GM10248 (cell line): ENCODE measurements at places on chromosomes 7 and 10.

DNA sequence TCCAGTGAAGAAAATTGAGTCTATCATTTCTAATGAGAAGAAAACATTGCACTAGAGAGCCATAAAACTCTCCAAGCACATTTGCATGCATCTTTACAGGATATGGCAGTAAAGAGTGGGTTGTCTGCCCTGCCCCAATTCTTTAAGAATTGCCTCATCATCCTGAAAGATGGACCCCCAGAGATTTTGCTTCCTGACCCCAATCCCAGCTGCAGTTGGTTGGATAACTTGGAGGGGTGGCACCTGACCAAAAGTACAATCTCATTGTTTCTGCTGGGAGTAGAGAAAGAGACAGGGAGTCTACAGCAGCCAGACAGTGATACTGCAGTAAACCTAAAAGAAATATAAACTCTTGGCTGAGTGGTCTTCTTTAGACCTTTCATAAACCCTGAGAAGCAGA, 49.1 kb upstream of the ADCY1 start:
- DNase-seq: no peak

- peak; percentile 58 for DNase-seq
These were observed 2.6 kb downstream of the TMEM243 start for GRCh38 chr7:87216701-87217508.

DNA sequence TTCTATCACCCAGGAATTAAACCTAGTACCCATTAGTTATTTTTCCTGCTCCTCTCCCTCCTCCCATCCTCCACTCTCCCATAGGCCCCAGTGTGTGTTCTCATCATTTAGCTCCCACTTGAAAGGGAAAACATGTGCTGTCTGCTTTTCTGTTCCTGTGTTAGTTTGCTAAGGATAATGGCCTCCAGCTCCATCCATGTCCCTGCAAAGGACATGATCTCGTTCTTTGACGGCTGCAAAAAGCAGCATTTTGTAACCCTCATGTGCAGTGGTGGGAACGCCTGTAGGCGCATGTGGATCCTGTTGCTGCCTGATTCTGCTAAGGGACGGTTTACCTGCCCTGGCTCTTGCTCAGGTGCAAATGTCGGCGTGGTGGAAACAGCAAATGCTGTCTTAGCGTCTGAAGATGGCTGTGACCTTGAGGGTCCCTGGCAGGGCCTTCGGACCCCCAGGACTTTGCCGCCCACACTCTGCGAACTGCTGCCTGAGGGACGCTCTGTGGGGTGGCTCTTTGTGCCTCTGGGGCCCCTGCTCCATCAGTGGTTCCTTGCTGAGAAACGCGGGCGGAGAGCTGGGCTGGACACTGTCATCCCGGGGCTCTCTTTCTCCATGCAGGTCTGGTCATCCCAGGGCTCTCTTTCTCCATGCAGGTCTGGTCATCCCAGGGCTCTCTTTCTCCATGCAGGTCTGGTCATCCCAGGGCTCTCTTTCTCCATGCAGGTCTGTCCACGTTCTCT, 5.6 kb upstream of the MTG1 start:
- no peak for DNase-seq

DNA sequence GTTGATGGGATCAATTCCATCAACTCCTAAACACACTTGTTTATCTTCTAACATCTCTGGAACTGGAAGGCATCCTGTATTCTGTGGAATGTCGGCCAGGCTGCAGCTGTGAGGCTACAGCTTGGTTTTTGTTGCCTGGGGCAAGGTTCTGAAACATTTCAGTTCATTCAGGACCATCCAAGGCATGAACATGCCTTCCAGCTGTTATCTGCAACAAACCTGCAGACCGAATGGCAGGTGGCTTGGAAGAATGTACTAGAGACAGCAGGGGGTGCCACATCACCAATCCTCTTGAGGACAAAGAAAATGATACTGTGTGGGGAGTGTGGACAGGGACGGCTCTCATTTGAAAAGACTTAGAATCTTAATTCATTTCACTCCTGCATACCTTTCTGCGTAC, 12.4 kb downstream of the PAPOLB start:
- DNase-seq: no peak

- no peak for DNase-seq
These were observed 23.9 kb downstream of the HECTD2 start for GRCh38 chr10:91434041-91434440.

- no peak for DNase-seq
These were observed 20.5 kb upstream of the FAM13C start for GRCh38 chr10:59382831-59383295.

DNA sequence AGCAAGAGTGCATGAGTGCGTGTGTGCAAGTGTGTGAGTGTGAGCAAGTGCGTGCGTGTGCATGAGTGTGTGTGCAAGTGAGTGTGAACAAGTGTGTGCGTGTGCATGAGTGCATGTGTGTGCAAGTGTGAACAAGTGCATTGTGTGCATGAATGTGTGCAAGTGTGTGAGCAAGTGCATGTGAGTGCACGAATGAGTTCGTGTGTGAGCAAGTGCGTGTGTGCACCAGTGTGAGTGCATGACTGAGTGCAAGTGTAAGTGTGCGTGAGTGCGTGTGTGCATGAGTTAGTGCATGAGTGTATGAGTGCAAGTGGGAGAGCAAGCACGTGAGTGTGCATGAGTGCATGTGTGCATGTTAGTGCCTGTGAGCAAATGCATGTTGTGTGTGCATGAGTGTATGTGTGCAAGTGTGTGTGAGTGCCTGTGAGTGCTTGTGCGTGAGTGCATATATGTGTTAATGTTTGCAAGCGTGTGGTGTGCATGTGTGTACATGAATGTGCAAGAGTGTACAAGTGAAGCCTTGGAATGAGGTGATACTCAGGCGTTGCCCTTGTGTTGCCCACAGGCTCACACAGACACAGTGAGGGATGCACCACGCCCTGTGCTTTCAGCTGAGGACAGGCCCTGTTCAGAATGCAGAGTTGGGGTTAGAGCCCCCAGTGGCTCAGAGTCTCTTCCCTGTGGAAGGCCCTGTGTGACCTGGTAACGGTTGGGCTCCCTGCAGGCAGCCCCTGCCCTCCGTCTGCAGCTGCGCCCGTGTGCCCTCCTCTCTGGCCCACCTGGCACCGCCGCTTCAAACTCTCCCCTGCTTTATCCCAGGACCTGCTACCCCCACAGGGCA, 97.1 kb downstream of the NKX6-2 start:
- no peak for DNase-seq

GRCh38 chr7:76423666-76424412, 911 bp upstream of the ZP3 start:
- DNase-seq: no peak

GRCh38 chr10:33349268-33349667, 14.8 kb upstream of the NRP1 start:
- no peak for DNase-seq

GRCh38 chr7:55515569-55516279, 56.6 kb downstream of the VOPP1 start:
- DNase-seq: peak; percentile 64

DNA sequence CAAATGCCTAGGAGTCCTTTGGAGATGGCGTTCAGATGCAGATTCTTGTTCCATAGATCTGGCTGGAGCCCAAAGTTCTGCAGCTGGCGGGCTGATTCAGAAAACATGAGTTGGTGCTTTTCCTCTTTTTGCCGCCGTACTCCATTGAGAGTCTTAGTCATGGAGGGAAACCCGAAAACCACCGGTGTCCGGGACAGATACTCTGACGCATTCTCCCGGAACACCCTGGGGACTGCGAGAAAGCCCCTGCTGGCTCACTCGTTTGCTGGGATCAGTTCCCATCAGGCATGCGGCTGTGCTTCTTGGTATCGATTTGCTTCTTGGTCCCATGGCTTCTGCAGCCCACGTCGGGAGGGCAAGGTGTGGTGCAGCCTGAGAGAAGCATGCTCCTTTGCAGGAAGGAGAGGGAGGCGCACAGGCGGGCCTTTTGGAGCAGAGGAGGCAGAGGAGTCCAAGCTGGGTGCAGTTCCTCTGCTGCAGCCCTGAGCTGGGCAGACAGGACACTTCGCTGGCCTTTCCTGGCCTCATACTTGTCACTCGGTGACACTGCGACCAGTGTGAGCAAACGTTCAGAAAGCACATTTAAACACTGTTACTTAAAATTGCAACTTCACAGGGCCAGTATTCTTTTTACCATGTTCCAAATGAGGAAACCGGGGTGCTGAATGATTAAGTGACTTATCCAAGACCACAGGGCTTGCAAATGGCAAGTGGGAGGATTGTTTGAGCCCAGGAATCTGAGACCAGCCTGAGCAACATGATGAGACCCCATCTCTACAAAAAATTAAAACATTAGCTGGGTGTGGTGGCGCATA, 30.6 kb upstream of the PFKFB3 start:
- DNase-seq: no peak
